IMR-90 (cell line): ENCODE measurements at places on chromosomes 2 and 18.

- peak; percentile 48 for DNase-seq
These were observed 229.2 kb downstream of the LDLRAD4 start for GRCh38 chr18:13447621-13448334.

GRCh38 chr2:197707316-197708213 lies 2.4 kb downstream of the MARS2 start:
- peak; percentile 74 for DNase-seq

DNA sequence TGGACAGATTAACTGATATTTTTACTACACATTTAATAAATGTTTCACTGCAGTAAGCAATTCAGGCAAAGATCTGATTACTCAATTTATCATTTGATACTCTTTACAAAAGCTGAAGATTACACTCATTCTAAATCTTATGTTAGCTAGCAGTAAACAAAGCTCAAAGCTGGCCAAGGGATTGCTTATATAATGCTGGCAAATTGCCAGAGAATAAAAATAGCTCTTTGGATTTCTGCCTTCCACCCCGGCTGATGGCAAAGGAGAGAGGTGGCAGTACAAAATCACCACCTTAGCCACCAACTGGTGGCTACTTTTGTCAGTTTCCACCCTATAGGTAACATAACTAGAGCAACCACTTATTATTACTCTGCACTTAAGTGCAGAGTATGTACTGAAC lies 320.5 kb downstream of the FSIP2 start:
- peak; percentile 27 for DNase-seq

- no peak for DNase-seq
These were observed 174.5 kb downstream of the PID1 start for GRCh38 chr2:229096409-229097066.

- DNase-seq = no peak
These were observed 257.2 kb upstream of the SYT4 start for GRCh38 chr18:43534511-43534910.

DNA sequence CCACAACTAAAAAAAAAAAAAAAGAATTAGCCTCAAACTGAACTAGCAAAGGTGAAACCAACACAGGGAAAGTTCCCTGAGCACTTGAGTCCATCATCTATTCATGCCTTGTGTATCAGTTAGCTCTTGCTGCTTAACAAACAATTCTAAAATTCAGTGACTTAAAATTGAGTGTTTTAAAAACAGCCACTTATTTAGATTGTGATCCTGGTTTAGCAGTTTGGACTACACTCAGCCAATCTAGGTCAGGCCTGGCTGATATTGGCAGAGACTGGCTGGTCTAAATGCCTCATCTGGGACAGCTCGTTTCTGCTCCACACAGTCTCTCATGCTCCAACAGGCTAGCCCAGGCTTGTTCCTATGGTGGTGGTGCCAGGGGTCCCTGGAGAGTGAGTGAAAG lies 247.9 kb downstream of the ATAD2B start:
- DNase-seq = no peak

GRCh38 chr2:11122380-11122779 lies 32.9 kb upstream of the SLC66A3 start:
- DNase-seq = peak; percentile 30

DNA sequence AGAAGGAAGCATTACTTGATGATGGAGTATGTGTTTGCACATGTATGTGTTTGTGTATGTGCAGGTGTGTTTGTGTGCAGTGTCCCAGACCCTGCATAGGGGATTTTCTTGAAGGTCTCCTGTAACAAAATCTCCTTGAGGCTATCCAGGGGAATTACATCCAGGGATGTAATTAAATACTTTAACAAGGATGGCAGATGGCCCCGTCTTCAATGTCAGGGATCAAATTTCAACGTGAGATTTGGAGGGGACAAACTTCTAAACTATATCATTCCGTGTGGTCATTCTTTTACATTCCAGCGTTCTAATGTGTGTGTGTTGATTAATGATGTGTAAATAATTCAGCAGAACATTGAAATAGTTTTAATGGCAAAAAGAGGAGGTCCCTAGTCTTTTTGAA lies 3.3 kb downstream of the UGT1A9 start:
- DNase-seq = no peak

DNA sequence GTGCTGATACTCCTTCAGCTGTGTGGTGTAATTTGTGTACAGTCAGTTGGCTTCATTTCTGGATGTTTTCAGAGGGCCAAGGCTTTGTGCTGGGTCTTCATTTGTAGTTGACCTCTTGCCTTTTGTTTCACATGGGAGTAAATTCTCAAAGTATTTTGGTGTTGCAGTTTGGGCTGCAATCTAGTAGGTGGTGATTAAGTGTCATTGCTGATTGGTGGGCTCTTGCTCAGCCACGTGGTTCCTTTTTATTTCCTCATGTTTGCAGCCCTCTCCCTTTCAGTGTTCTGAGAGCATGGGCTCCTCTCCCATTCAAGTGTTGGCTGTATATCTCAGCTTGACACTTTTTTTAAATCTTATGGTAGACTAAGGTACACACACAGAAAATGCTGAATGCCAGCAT lies 96.8 kb downstream of the SNTG2 start:
- no peak for DNase-seq

DNA sequence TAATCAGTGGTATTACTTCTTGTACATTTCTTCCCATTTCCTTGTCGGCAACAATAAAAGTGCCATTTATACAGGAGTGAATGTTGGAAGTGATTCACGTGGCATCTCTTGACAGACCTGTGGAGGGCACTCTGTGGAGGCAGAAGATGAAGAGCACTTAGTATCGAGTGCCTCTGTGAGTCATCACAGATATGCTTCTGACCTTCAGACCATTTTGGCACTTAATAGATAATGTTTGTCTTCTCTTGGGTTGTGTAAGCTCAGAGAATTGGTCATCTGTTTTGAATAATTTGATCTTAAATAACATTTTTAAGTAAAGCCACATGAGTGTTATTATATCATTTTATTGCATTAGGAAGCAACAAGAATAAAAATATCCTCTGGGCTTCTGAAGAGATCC lies 305.5 kb downstream of the PTPRM start:
- peak; percentile 62 for DNase-seq

- peak; percentile 99 for DNase-seq
These were observed 47.7 kb upstream of the WDR75 start for GRCh38 chr2:189393440-189394111.

GRCh38 chr2:230890646-230891045 lies 25.9 kb downstream of the ITM2C start:
- no peak for DNase-seq

DNA sequence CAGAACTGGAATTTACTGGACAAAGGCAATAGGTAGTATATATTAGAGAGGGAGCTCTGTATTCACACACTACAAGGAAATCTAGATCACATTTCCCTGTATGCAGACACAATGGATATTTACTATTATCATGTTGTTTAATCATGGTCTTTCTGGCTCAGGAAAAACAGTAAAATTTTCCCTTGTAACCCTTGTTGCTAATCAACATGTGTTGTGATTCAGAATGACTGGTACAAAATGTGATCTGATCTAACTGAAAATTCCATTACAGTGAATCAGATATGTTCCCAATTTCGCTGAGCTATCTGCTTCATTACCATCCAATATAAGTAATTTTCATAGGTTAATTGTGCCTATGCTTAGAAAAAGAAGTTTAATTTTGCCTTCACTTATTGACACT lies 1109.7 kb downstream of the LRP1B start:
- DNase-seq = peak; percentile 78

DNA sequence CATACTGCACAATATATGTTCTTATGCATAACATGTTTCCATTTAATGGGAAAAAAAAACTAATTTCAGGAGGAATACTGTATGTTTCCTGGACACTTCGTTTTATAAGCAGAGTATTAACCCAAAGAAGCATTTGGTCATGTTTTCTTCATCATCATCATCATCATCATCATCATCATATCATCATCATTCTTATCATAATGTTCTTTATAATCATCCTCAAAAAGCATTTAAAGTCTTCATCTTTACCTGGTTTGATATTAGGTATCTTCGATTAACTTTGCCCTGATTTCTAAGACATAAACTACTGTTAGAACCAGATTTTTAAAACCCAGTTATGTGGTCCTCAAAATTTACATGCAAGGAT lies 47.9 kb downstream of the ZEB2 start:
- DNase-seq = no peak

DNA sequence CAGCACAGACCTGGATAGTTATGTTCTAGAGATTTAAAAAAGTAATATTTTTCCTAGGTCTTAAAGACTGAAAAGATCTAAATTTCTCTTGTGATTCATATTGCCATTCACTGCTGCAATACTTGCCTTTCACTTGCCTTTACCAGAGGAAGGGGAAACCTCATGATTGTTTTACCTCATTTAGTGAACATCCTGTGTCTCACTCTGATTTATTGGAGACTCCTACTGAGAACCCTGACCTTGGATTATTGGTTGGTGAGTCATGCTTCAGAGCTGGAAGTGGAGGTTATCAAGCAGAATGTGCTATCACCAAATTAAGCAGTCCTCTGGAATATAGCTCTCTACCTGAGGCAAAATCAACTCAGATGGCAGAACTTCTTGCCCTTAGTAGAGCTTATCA lies 500.5 kb downstream of the TSN start:
- no peak for DNase-seq

- no peak for DNase-seq
These were observed 941 bp downstream of the SKOR2 start for GRCh38 chr18:47250391-47251046.

GRCh38 chr2:21265752-21266151 lies 142.0 kb downstream of the TDRD15 start:
- DNase-seq = no peak

DNA sequence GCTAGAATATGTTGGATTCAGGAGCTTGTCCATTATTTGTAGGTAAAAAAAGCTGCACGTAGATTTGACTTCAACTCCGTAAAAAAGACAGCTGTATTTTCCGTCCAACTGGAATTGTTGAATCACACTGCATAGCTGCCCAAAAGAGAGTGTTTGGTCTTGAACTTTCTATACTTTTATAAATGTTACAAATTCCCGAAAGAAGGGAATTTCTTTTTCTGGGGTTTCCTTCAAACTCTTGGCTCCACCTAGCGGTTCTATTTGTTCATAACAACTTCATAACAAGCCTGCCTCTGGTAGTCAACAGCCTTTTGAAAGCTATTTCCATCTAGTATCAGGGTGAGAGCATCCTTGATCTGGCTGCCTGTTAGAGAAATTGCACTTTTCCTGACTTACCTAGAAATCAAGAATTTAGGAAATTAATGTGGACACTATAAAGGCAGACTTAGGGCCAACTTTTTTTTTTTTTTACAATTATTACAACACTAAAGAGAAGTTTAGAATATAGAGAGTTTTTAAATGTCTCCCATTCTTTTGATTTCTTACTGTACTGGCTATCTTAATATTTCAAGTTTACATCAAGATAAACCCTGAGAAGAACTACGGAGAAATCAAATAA lies 48.1 kb downstream of the TMEM185B start:
- DNase-seq = peak; percentile 79

DNA sequence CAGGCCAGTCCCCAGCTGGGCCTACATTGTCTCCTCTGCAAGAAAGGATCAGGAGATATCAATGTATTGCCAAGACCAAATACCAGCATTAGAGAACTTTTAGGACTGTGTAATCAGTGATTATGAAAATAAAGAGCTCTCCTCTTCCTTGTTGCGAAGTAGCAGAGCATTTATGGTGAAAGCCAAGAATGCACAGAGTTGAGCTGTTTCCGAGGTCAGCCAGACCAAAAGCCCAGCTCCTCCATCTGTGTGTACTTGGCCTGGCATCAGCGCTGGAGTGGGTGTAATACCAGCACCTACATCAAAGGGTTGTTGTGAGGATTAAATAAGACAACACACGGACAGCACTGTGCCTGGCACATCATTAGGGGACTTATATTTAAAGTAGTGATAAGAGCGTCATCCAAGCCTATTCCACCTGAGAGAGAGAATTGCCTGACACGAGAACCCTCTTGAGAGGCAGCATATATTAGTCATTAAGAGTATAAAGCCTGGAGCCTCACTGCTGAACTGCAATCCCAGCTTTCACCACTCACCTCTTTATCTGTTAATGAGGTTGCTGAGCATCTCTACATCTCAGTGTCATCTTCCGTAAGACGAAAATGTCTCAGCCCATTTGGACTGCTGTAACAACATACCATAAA lies 7.4 kb upstream of the SLC16A14 start:
- DNase-seq = no peak

GRCh38 chr2:69345434-69345833 lies 41.6 kb downstream of the GFPT1 start:
- DNase-seq = no peak

DNA sequence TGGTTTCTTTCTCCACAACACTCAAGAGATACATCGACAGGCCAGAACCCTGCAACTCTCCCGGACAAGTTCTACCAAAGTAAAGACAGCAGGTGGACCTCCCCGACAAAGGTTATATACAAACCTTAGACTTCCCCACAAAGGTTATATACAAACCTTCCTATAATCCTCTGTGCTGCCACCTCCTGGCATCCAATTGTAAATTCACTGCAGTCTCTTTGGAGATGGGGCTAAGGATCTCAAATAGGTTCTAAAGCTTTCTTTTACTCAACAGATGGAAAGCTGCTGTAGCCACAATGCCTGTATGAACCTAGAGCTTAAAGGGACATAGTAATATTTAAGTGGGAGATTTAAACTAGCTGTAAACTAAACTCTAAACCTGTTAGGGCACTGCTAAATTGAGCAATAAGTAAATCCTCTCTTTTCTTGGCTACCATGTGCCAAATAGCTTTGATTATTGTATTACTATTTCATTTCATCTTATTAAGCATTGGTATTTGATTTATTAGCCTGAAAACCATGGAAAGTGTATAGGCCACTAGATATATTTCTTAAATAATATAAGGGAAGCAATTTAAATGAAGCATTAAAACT lies 9.8 kb upstream of the MREG start:
- DNase-seq = peak; percentile 52

GRCh38 chr2:238242731-238243495 lies 3.1 kb upstream of the HES6 start:
- DNase-seq = no peak

DNA sequence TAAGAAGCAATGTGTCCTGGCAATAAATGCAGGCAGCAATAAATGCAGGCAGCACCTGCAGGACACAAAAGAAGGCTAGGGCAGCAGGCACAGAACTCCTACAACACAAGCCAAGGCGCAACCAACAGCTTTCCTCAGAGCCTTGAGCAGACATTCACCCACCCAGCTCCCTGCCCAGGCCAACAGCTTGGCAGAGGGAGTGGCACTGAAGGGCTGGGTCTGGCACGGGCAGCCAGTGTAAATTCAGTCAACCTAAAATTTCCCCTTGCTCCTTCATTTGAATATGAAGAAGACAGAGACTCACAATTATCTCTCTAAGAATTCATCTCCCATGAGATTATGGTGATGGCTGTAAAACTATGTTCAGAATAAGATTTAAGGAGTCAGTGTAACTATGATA lies 35.4 kb downstream of the AAK1 start:
- no peak for DNase-seq
